ENCODE measurements at places on chromosomes 7 and 10.
A peak's percentile ranks its signal among the peaks of the same experiment; 100 is the strongest.

- peak; percentile 19 for DNase-seq
These were observed at the start of gene FAM237B for GRCh38 chr7:90320801-90321494. Gene FAM237B, minus strand, starts transcription at chr7:90321304. Its CDS starts 1,556 bp downstream, at chr7:90319748.

DNA sequence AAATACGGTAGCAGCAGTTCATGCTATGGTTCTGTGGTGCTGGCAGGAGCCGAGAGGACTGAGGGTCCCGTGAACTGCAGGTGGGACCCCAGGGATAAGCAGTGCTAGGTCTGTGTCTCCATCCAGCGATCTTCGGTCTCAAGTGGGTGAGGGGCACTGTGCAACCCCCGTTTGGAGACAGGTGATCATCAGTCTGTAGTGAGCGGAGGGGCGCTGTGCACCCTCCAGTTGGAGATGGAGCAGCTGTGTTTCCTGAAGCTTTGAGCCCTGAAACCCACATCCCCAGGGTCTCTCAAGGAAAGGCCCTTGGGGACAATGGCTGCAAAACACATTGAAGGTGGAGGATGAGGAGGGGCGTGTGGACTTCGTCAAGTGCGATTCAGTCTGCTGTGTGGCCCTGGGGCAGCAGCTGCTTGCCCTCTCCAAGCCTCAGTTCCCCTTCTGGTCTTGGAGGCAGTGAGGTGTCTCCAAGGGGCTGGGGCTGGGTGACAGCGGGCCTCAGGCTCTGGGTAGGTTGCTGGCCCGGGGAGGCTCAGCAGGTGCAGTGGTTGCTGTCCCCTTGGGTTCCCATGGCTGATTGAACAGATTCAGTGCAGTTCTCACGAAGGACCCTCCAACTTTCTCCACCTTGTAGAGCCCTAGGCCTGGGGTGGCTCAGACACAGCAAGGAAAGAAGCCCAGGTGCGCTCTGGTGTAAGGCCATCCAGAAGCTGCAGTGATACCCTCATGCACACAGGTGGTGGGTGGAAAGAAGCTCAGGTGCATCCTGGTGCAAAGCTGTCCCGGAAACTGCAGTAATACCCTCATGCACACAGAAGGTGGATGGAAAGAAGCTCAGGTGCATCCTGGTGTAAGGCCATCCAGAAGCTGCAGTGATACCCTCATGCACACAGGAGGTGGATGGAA lies 160.6 kb downstream of the ADARB2 start:
- DNase-seq, result no peak

- no peak for DNase-seq
These were observed 6.7 kb downstream of the FAM180A start for GRCh38 chr7:135741905-135742304.

DNA sequence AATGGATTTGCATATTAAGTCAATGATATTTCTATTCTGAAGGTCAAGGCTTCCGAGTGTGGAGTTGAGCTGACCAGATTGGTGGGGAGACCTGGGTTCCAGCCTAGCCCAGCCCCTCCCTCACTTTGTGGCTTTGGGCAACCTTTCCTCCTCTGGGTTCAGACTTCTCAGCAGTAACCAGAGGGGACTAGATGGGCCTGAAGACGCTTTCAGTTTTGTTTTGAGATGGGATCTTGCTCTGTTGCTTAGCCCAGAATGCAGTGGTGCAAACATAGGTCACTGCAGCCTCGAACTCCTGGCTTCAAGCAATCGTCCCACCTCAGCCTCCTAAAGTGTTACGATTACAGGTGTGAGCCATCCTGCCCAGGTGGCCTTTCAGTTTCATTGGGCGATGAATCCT lies 68.1 kb upstream of the LEP start:
- DNase-seq, result no peak

- DNase-seq, result no peak
These were observed 33.0 kb downstream of the UCMA start for GRCh38 chr10:13201132-13201531.

GRCh38 chr10:129870474-129870757 lies 93.7 kb downstream of the EBF3 start:
- no peak for DNase-seq

DNA sequence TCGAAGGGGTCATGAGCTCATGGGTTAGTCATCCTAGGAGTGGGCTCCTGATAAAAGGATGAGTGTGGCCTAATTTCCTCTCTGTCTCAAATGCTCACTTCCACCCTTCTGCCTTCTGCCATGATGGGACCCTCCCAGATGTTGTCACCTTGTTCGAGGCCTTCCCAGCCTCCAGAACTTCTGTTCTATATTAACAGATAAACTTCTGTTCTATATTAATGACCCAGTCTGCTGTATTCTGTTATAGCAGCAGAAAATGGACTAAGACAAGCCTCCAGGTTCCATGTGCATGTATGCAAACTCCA lies 583.2 kb downstream of the GLRX3 start:
- DNase-seq, result no peak

DNA sequence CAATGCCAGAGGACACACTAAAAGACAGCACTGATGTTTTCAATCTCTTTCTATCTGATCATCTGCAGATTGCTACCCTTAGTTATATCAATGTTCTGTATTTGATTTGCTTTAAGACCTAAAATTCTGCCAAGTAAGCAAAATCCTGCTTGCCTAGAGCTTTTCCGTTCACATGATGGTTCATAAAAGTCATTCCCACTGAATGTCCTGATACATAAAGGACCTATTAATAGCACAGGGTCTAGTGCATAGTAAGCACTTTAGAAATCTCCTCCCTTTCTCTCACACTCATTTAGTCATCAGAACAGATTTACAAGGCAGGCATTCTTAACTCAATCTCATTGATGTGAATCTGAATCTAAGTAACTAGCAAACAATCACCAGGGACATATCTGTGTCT lies 68.8 kb downstream of the PCGF5 start:
- peak; percentile 10 for DNase-seq

DNA sequence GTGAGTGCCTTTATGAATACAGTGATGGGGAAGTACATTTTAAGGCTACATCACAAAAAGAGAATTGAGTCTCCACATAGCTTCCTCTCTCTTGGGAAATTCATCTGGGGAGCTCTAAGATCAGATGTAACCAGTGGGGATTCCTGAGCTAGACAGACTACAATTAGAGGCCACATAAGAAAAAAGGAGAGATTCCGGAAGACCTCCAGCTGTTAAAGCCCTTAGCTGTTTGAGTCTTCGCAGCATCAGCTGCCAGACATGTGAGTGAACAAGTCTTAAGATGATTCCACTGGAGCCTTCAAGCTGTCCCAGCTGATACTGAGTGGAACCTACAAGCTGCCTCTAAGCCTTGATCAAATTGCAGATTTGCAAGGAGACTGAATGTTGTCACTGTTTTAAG lies 448.5 kb downstream of the NXPH1 start:
- DNase-seq, result no peak

DNA sequence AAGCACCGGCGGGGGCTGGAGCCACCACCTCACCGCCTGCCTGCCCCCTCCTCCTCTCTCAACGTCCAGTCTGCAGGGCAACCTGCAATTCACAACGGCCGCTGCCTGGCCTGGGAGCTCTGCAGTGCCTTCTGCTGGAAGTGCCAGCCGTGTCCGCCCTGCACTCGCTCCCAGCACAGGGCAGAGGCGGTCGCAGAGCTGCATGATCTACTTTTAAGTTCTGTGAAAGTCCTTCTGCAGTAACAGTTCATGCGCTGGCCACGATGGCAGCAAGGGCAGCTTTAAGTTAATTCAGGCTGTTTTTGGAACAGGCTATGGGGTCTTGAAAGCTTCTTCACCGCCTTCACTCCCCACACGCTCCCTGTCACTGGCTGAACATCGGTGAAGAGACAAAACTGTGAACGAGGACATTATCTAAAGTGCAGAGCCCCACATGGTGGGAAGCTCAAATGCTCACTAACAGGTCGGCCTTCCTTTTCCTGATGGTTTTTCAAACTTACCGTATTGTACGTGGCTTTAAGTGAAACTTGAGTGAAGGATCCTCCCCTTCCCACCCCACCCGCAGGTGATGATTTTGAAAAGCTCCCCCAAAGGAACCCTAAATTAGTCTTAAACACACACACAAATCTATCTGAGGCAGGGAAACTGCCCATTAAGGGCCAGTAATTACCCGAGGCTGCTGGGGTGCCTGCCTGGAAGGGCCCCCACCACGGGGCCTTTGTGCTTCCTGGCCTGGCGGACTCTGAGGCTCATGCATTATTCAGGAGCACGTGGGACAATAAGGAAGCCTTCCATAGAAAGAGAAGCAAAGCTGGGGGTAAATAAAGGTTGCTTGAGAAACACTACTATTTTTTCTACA lies 504.3 kb downstream of the DNAJB6 start:
- DNase-seq, result no peak

GRCh38 chr7:100952641-100953040 lies 3.3 kb downstream of the MUC3A start:
- DNase-seq, result no peak

GRCh38 chr7:141144921-141145629 lies 71.2 kb downstream of the TMEM178B start:
- DNase-seq, result no peak

DNA sequence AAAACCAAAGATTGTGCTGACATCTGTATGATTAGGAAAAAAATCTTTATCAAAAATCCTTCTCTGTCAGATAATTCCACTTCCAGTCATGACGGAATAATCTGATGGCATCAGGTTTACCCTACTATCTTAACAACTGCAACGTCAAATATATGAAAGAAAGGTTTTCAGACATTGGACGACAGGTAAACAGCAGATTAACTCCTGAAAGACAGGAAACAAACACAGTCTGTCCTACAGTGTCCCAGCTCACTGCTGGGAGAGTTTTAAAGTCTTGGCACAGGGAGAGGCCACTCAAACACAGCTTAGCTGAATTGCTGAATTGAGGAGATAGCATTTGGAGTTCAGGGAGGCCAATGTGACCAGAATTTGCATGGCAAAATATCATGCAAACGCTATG lies 186.3 kb upstream of the KCTD7 start:
- DNase-seq, result no peak

All from fibroblast of skin of scalp (primary cell).